ENCODE measurements at places on chromosomes 3 and 15.

- peak; percentile 49 for DNase-seq
Observed at GRCh38 chr3:118882353-118882947, 152.2 kb downstream of the IGSF11 start.

GRCh38 chr15:52257734-52258062, 37.9 kb downstream of the MYO5C start:
- DNase-seq, result peak; percentile 15

DNA sequence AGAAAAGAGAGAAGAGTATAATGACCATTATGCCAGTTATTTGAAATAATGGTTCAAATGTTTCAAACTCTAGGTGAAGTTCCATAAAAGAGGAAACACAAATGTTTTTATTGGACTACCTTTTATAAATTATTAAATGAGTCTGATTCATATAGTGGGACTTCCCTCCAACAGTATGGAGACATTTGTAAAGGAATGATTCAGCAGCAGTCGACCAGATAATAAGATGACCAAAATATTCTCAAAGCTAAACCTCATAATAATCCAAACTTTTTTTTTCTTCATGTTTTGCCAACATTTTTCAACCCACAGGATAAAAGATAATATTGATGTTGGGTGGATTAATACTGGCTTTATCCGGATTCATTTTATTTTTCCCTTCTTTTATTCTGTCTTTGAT, 18.8 kb downstream of the TIPARP start:
- DNase-seq, result peak; percentile 61

DNA sequence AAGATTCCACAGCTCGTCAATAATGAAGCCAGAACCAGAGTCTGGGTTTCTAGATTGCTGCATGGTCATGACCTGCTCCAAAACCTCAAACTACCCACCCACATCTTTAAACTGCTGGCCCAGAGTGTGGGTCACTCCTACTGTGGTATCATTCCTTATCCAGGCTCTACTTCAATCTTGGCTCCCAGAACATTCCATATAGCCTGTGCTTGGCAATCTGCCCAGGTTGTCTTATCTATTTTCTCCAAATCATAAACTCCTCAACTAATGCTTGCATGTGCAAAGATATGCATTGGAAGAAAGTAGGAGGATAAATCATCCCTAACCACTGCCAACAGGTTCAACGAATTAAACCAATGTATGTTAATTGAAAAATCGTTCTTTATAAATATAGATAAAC, 169.7 kb downstream of the ANXA2 start:
- no peak for DNase-seq

DNA sequence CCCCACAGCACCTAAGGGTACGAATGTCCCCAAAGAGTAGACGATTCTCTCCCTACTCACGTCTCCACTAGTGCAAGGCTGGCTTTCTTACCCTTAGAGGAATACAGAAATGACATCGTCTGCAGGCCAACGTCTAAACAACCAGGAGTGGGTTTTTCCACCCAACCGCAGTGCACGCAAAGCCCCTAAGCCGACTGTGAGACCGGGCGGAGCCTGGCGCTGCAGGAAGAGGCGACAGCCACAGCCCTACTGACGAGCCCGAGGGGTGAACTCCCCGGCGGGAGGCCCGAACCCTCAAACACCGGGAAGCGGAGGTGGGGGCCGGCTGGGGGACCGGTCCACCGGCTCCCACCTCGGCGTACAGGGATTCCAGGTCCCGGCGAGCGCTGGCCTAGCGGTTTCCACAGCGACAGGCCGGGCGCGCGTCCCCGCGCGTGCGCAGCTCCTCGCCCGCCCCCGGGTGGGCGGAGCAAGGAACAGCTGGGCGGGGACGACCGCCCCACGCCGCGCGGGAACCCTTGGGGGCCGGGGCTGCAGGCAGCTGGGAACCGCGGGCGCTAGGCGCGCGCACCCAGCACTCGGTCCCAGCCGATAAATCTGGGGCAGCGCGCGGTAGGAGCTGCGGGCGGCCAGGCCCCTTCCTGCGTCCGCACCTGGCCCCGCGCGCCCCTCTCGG, at the start of the genes CEP19 and PIGX:
Gene CEP19, minus strand, starts transcription at position 413 of the 676 bp plus-strand sequence. CDS start 3,593 bp downstream, outside the sequence.
Gene PIGX, plus strand, starts transcription at position 540 of the 676 bp plus-strand sequence.
- peak; percentile 44 for DNase-seq

- DNase-seq, result peak; percentile 40
Observed at GRCh38 chr15:89206908-89207331, 14.5 kb downstream of the RLBP1 start.

GRCh38 chr15:99673111-99673510, 60.1 kb downstream of the LYSMD4 start:
- no peak for DNase-seq

DNA sequence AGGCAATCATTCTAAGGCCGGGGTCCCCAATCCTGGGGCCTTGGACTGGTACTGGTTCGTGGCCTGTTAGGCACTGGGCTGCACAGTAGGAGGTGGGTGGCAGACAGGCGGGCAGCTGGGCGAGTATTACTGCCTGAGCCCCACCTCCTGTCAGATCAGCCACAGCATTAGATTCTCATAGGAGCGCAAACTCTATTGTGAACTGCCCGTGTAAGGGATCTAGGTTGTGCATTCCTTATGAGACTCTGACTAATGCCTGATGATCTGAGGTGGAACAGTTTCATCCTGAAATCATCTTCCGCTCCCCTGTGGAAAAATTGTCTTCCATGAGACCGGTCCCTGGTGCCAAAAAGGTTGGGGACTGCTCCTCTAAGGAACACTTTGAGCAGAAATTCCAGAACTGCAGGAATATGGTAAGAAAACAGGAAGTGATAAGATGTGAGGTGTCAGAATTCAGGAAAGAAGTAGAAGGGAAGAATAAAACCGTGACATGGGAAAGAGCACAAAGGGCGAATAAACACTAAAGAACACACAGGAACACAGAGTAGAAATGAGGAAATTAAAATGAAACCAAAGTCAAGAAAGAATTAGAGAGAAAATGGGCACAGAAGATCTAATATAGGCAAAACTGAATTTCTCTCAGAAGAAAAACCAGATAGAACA, 57.6 kb downstream of the PDCD6IP start:
- no peak for DNase-seq

- no peak for DNase-seq
Observed at GRCh38 chr15:88995449-88995848, 82.3 kb upstream of the MFGE8 start.

- DNase-seq, result no peak
Observed at GRCh38 chr3:88725440-88726165, 381.8 kb upstream of the EPHA3 start.

DNA sequence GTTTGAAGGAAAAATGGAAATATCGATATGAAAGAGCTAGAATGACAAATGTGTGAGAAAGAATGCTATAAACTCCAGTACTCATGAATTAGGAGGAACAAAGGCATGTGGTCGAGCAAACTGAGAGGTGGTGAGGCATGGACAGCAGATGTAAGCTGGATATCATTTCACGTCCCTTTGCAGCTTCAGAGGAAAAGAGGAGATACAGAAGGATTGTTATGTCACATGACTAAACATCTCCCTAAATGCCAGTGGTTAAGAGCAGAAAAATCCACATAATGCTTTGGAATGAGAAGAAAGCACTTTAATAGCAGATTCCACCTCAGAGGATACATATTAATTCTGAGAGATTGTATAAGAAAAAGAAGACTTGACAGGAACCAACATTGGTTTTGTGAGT, 248.7 kb downstream of the ZIC4 start:
- DNase-seq, result no peak

- DNase-seq, result no peak
Observed at GRCh38 chr3:111738238-111738637, 120.8 kb upstream of the PHLDB2 start.

DNA sequence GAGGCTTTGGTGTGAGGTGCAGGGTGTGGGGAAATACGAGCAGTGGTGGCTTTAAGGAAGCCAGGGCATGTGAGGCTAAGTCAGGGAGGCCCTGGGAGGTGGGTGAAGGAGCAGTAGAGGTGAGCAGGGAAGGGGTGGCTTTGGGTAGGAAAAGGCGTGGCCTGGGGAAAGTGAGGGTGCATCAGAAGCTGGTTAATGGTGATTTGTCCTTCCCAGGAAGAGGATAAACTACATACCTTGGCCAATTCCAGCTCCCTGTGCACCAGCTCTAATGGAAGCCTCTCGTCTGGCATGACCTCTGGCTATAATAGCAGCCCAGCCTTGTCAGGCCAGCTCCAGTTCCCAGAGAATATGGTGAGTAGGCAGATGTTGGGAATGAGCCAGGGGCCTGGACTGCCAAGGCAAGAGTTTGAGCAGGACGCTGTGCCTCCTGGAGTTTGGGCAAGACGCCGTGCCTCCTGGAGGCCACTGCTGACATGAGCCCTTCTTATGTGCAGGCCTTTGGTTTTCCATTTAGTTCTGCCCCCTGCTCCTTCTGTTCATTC, 41.3 kb downstream of the CDAN1 start:
- DNase-seq, result no peak

DNA sequence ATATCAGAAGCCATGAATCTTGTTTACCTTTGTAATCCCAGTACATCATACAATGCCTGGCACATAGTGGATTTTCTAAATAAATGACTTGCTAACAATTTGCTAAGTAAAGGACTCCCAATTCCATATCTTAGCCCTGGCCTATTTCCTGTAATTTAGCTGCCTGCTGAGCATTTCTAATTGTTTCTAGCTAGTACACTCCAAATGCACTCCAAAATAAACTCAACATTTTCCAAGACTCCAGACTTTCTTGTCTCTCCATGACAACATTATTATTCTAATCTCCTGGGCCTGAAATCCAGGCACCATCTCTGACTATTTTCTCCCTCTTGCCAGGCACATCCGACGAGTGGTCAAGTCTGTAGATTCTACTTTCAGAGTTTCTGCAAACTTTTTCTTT, 773.5 kb downstream of the SQOR start:
- DNase-seq, result no peak

- DNase-seq, result peak; percentile 39
Observed at GRCh38 chr15:76330080-76330680, 6.4 kb upstream of the ISL2 start.

GRCh38 chr15:66931768-66932633, 133.4 kb upstream of the SMAD3 start:
- DNase-seq, result no peak

GRCh38 chr15:77737238-77738037, 104.7 kb upstream of the LINGO1 start:
- DNase-seq, result no peak

- no peak for DNase-seq
Observed at GRCh38 chr3:167287308-167287707, 92.8 kb downstream of the ZBBX start.

GRCh38 chr15:40234783-40235182, 4.1 kb upstream of the PAK6 start:
- no peak for DNase-seq

- no peak for DNase-seq
Observed at GRCh38 chr3:16975083-16975482, 90.3 kb downstream of the PLCL2 start.

DNA sequence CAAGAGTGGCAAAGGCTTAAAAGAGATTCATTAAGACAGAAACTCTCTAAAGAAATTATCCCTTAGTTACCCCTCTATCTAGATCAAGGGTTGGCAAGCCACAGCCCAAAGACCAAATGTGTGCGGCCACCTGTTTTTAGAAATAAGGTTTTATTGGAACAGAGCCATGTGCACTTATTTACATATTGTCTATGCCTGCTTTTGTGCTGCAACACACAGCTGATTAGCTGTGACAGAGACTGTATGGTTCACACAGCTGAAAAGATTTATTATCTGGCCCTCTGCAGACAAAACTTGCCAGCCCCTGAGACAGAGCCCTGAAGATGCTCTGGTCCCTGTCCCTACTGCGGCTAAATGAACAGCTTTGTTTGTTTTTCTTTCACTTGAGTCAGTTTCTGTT, 88.1 kb downstream of the ADAMTS9 start:
- no peak for DNase-seq

DNA sequence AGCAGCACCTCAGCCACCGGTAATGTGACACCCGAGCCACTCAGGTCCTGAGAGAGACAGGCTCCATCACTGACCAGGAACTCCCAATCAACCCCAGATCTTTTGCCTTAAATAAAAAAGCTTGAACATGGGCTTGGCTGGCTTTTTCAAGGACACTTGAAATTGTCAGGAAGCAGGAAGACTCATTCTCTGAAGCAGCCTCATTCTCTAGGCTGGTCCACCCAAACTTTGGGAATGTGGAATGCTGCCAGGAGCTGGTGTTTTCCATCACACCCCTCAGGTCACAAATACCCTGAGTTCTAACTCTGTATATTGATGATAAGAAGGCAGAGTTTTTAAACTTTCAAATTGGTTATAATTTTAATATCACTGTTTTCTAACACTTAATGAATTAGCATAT, 17.0 kb downstream of the CXCR6 start:
- DNase-seq, result no peak

GRCh38 chr3:78519281-78519680, 1248.5 kb downstream of the ROBO1 start:
- peak; percentile 54 for DNase-seq

DNA sequence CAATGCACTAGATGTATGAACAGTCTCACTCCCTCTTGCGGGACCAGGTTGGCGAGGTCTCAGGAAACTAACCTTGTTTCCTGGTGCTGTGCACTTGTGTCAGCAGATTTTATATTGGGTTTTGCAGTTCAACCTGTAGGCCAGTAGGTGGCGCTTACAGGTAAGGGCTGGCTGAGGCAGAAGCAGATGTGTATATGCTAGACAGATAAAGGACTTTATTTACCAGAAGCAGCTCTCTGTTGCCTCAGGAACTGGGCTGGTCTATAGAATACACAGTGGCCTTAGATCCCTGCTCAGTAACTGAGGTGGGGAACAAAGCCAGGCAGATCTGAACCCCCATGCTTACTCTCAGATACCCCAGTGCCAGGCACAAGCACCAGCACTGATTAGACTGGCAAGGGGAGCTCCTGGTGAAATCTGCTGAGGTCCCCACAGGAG, 296.8 kb downstream of the DOCK3 start:
- peak; percentile 13 for DNase-seq

DNA sequence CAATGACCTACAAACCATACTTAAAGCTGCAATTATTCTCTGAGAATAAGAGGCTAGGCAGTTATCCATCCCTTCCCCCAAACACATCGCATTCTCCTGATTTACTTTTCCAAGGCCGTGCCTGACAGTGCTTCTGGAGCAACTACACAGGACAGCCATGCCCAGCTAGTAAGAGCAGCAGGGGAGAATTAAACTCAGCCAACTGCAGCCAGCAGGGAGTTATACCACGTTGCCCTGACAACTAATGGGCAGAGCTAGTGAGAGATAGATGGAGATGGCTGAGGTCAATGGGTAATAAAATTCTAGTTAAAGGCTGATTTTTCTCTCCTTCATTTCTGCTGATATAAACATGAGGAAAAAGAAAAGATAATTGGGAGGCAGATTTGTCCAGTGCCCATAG, 193.8 kb upstream of the PPP2R3A start:
- DNase-seq, result no peak

DNA sequence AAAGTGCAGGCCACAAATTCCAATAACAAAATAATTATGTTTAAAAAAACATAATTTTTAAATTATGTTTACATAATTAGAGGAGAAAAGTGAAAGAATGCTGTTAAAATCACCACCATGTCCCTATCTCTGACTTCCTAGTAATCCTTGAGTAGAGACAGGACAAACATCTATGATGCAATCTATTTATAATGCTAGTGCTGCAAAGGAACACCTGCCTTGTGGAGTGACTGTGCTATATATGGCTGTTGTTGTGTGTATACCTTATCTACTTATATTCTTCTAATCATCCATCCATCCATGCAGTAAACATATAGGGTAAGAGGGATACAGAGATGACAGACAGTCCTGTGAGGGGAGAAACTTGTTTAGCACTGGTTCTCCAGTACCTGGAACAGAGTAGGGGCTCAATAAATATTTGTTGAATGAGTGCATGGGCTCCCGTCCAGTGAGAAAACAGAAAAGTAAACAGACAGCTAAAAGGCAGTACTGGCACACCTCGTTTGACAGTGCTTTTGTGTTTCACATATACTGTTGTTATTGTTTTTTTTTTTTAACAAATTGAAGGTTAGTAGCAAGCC, 229.3 kb upstream of the UBE2E1 start:
- no peak for DNase-seq

- DNase-seq, result no peak
Observed at GRCh38 chr15:78082743-78083110, 5.2 kb upstream of the TBC1D2B start.

Measured in astrocyte of the cerebellum (primary cell).